Activated CD4-positive, alpha-beta T cell treated with anti-CD3 and anti-CD28 coated beads for 36 hours (primary cell): ENCODE measurements at places on chromosomes 5 and 9. TPM values are rescaled to one million over a fixed set of nuclear protein-coding genes. Genes with fewer than 3 reads are reported as not detected.

PCDHA4 gene
- not detected for total RNA-seq

TNPO1 gene
- total RNA-seq = 107 TPM

- no peak overlapping the region for H3K4me3 ChIP-seq
- no peaks in the 10 kb centered on the region for H3K4me1 ChIP-seq
- peaks cover 6% of the 10 kb centered on the region for H3K27me3 ChIP-seq
- no peak overlapping the region for H3K27ac ChIP-seq
These were observed 224.7 kb downstream of the FSTL4 start for GRCh38 chr5:133387621-133388020.

DNA sequence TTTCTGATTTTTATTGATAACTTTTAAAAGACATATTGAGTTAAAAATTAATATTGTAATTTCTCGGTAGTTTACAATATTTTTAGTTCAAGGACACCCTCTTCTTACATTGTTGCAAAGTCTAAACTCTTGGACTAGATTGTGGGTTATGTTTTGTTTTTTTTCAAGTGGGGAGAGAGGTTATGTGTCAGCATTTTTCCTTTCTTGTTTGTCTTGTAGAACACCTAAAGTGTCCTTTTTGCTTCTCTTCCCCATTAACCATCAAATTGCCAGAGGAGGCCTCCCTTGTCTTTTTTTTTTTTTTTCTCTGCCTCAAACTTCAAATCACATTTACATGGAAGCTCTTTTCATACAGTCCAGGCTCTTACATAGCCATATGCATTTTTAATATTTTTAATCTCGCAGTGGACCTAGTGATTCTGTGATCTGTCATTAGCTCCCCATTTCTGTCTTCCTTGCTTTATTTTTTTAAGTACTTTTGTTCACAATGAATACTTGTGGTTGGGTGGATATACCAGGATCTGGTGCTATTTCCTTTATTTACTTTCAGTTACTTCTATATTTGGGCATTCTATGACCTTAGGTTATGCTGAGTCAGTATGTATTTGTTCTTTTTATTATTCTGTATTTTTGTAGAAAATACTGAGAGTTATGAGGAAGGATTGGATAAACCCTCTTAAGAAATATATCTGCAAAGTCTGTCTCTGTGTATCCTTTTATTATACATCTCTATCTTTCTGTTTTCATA lies 2280.6 kb upstream of the ACO1 start:
- H3K27me3 ChIP-seq = no peaks in the 10 kb centered on the region
- no peak overlapping the region for H3K4me3 ChIP-seq
- no peaks in the 10 kb centered on the region for H3K4me1 ChIP-seq
- H3K36me3 ChIP-seq = no peaks in the 10 kb centered on the region
- H3K27ac ChIP-seq = no peak overlapping the region

GRCh38 chr9:134213508-134213850 lies 49.1 kb upstream of the RNU6ATAC start:
- no peak overlapping the region for H3K4me3 ChIP-seq
- no peak for DNase-seq
- H3K27me3 ChIP-seq = no peaks in the 10 kb centered on the region
- H3K27ac ChIP-seq = no peak overlapping the region
- H3K36me3 ChIP-seq = no peaks in the 10 kb centered on the region

DNA sequence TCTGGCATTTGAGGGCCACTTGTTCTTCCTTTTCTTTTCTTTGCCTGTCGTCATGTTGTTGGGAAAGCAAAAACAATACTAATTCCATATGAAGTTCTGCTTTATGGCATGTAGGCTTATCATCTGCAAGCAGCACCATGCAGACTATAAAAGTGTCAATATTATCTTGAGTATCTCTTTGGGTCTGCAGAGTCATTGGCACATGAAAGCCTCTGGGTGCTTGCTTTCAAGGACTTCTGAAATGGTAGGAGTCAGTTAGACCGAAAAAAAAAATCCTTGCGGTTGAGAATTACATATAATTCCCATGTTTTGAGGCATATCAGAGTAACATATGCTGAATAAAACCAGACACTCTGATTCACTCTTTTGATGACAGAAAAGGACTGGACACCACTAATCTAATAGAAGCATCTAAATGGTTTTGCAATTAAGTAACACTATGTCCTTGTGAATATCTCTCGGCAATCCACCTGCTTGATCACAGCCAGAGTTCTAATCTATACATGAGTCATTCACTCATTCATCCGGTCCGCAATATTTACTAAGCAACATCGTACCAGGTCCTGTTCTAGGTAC lies 44.4 kb downstream of the GNAQ start:
- H3K36me3 ChIP-seq = peaks cover 12% of the 10 kb centered on the region
- no peak for DNase-seq
- H3K4me3 ChIP-seq = no peak overlapping the region
- peak overlapping the region; percentile 7 for H3K27ac ChIP-seq
